ENCODE measurements at places on chromosomes 1 and 21.

GRCh38 chr1:191729742-191730141 is 428.5 kb upstream of the RGS18 start:
- DNase-seq, result no peak

DNA sequence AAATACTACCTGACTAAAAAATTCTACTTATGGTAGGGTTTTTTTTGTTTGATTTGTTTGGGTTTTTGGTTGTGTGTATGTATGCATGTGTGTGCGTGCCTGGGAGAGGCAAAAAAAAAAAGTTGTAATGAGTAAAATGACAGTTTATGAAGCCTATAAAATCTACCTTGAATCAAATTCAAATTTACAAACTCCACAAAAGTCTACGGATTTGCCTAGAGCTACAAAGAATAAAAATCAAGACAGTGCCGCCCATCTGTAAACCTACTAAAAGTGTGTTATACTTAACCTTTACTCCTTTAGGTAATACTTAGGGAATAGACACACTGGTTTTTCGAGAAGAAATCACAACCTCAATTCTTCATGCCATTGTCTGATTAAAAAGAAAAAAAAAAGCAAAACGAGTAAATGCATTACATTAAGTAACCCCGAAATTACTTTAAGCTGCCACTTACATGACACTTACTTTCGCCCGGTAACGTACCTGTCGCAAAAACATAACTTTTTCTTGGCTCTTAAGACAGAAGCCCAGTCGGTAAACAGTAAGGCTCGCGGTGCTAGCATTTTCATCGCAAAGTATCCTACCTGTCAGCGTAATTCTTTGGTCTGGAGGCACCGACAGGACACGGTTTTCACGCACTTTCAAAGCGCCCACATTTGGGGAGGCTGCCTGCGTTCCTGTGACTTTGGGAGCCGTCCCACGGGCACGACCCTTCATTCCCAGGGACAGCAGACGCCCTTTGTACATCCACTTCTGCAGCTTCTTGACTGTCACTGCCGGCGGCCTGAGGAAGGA is 951 bp downstream of the SYDE2 start:
- DNase-seq, result peak; percentile 17

- no peak for DNase-seq
Observed at GRCh38 chr1:240973875-240974274, 361.9 kb upstream of the GREM2 start.

DNA sequence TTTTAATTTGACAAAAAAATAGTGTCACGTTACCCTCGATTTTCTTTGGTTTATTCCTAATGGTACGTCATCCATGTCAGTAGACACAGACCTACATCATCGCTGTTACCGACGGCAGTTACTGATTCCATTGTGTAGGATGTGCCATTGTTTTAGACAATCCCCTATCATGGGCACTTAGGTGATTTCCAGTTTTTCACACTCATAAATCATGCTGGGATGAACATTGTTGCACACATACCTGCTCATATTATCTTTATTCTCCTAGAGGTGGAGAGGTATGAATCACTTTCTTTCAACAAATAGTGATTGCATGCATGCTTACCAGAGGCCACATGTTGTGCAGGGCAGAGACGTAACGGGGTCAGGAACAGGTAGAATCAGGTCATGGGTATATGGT is 79.7 kb upstream of the EFHD2 start:
- no peak for DNase-seq

DNA sequence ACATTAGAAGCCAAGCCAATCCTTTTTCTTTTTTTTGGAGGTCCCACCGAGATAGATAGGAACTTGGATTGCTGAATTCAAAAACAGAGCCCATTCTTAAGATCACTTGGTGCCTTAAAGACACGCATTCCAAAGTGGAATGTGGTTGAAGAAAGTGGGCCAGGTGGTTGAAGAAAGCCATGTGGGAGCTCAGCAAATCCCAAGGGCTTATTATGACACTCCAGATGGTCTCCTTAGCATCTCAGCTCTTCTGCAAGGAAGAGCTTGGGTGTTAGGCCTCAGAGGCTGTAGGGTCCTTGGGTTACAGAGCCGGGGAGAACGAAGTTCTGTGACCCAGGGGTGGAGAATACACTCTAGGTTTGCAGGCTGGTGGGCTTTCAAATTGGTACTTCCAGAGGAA is 13.5 kb downstream of the TOR3A start:
- no peak for DNase-seq

DNA sequence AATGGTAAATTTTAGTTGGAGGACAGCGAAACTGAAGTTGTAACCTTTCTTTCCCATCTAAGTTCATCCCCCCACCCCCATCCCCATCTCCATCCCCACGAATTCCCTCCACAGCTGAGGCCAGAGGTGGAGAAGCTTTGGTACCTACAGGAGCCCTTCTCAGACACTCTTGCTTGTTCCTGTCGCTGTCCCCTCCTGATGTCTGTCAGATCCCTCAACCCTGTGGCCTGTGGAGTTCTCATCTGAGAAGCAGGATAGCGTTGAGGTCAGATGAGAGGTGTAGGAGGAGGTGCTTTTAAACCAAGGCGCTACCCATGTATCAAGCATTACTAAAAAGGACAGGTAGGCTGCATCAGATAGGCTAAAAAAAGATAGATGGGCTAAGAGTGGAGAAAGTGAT is 769 bp downstream of the NTPCR start:
- peak; percentile 34 for DNase-seq

- DNase-seq, result no peak
Observed at GRCh38 chr1:3211582-3212375, 142.8 kb downstream of the PRDM16 start.

DNA sequence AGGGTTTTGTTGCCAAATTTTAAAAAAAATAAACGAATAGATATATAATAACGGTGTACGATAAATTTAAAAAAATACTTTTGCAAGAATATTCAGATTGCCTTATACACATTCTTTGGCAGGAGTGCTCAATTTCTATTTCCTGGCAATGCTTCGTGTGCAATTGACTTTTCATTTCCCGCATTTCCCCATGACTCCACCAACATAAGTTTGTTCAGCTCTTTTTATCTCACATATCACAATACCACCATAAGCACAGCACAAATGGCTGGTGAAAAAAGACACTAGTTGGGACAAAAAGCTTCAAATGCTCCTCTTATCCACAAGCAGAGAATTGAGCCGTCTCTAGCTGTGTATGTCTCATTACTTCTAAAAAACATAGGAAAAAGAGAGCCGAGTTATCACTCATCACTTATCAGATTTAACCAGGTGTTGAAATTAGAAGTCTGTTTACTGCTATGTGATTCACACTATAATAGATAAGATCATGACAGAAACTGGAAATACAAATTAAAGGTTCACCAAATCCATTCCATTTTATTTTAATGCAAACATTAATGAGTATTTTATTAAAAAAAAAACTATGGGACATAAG is 28.9 kb upstream of the RGS1 start:
- DNase-seq, result peak; percentile 76

GRCh38 chr1:157484573-157484972 is 67.7 kb downstream of the FCRL5 start:
- DNase-seq, result no peak

- no peak for DNase-seq
Observed at GRCh38 chr1:173917149-173917548, at the start of gene SERPINC1. TSS of gene SERPINC1 (minus strand) at chr1:173917327. CDS start at chr1:173917259, 68 bp downstream.

DNA sequence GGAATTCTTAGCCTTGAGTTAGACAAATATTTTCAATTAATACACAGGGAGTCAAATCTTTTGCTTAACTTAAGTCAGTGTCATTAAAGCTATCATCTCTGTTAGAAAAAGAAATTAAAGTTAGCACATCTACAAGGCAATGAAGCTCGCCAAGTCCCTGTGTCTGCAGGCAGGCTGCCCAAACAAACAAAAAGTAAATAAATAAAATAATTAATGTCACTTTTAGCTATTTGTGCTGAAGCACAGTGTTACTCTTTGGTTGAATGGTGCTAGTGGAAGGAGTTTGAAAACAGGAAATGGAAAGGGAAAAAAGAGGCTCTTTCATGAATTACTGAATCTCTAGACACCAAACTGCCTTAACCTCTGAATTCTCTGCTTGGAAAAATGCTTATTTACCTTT is 37.1 kb upstream of the COL11A1 start:
- DNase-seq, result no peak

GRCh38 chr21:14403681-14404318 is 20.9 kb upstream of the HSPA13 start:
- peak; percentile 46 for DNase-seq

- DNase-seq, result no peak
Observed at GRCh38 chr1:170221031-170221430, 75.3 kb downstream of the NTMT2 start.

DNA sequence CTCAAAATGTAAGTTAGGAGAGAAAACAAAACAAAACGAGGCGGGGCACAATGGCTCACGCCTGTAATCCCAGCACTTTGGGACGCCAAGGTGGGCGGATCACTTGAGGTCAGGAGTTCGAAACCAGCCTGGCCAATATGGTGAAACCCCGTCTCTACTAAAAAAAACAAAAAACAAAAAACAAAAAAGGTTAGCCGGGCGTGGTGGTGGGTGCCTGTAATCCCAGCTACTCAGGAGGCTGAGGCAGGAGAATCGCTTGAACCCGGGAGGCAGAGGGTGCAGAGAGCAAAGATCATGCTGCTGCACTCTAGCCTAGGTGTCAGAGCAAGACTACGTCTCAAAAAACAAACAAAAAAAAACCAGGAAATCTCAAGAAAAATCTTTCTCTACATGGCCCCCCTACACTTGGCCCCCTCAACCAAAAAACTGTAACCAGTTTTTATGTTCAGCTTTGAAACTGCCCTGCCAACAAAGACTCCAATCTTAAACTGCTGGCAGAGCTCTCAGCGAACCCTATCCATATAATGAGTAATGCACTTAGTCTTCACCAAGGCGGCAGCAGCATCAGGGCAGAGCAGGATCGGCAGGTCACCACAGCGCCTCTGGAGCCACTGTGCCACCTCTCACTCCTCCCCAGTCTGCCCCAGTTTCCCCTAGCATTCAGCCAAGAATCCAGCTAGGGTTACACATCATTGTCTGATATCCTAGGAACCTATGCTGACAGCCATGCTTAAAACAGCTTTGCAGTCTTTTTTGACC is 71.7 kb downstream of the JAK1 start:
- DNase-seq, result no peak

DNA sequence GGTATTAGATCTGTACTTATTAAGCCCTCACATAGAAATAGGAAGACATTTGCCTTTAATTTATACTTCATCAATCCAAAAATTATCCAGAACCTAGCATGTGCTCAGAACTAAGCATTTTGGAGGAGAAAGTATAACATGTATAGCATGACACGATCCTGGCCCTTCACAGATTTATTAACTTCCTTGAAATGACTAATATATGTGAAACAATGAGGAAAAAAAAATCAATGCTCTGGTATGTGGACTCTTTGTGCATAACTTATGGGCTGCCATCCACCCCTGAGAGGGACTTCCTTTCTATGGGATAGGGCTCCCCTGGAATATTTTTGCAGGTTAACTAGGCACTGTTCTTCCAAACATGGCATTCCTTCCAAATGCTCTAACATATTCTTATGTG is 36.6 kb downstream of the CCDC185 start:
- no peak for DNase-seq

DNA sequence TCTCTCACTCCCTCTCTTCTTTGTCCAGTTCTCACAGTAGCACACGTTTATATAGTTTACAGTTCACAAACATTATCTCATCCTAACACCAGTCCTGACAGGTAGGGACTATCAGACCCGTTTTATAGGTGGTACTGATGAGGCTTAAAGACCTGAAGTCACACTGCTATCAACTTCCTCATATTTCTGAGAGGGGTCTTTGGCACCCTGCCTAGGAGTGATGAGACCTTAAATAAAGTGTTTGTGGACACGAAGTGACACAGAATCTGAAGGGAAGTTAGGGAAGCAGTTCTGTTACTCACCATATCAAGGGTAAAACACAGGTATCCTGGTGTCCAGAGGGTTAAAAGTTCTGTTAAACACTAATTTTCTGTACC is 590 bp upstream of the TACSTD2 start:
- no peak for DNase-seq

DNA sequence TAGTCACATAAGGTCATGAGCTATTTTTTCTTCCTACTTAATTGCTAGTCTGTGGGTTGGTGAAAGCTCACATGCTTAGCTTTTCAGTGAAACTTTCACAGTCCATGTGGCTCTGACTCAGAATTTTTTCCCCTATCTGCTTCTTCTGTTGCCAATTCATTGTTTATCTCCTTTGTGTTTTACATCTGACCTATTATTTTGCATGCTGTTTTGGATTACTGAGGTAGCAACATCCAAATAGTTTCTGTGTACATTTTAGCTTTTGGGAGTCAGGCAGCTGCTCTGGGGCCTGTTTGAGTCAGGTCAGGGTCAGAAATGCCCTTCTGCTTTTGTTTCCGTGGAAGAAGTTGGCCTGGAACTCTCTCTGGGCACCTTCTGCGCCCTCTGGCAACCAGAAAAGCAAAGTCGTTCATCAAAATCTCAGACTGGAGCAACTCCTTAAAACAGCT is 40.0 kb downstream of the ROR1 start:
- no peak for DNase-seq

GRCh38 chr1:94009304-94009703 is 100.1 kb upstream of the GCLM start:
- DNase-seq, result no peak

DNA sequence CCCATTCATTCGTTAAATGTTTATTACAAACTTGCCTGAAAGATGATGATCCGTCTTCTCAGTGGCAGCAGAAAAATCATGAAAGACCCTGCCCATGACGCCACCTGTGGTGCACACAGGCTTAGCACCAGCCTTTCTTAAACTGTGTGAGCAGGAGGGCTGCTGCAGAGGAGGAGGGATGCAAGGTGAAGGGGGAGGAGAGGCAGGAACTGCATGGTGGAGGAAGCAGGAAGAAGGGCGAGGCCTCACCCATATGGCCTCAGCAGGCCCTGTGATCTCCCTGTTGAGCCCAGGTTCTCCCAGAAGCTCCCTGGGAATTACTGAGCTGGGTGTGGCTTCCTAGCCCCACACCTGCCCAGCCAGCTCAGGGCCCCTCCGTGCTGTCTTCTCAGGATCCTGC is 25.0 kb upstream of the RD3 start:
- no peak for DNase-seq

GRCh38 chr1:18805925-18806849 is 53.3 kb downstream of the TAS1R2 start:
- no peak for DNase-seq

DNA sequence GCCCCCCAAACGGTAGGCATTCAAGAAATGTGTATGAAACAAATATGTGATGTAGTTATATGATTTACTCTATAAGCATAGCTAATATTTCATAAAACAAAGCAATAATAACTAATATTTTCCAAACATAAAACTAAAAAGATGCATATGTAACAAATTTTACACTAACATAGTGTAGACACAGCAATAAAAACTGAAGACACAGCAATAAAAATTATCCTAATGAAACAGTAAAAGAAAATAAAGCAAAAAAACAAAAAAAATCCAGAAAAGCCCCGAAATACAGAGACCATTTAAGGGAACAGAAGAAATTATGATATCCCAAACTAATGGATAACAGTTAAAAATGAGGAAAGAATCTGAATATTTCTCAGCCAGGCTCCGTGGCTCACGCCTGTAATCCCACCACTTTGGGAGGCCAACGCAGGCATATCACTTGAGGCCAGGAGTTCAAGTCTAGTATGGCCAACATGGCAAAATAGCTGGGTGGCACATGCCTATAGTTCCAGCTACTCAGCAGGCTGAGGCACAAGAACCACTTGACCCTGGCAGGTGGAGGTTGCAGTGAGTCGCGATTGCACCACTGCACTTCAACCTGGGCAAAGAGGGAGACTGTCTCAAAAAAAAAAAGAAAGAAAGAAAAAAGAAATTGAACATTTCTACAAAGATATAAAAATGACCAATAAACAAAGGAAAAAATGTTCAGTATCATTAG is 38.2 kb upstream of the PSMG1 start:
- DNase-seq, result no peak

- DNase-seq, result no peak
Observed at GRCh38 chr1:89990976-89991831, 3.7 kb upstream of the ZNF326 start.

- no peak for DNase-seq
Observed at GRCh38 chr1:58412071-58412580, 134.4 kb downstream of the OMA1 start.
